GM10248 (cell line): ENCODE measurements at places on chromosomes 5 and 9.

DNA sequence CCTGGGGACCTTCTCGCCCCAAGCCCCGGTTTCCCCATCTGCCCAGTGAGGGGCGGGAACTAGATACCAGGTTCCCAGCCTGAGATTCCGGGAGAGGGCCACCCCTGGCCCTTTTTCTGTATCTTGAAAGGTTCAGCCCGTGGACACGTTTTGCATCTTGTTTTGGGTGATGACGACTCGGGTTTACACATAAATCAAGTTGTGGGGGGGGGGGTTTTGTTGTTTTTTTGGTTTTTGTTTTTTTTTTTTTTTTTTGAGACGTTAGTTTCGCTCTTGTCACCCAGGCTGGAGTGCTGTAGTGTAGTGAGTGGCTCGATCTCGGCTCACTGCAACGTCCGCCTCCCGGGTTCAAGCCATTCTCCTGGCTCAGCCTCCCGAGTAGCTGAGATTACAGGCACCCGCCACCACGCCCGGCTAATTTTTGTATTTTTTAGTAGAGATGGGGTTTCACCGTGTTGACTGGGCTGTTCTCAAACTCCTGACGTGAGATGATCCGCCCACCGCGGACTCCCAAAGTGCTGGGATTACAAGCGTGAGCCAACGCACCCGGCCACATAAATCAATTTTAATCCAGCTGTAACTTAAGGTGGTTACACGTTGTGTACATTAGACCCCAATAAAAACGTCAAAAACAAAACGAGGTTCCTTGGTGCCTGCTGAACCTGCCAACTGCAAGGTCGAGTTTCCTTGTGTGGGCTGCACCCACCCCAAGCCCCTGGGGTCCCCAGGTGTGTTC lies 1.1 kb upstream of the BRD3 start:
- DNase-seq = no peak

DNA sequence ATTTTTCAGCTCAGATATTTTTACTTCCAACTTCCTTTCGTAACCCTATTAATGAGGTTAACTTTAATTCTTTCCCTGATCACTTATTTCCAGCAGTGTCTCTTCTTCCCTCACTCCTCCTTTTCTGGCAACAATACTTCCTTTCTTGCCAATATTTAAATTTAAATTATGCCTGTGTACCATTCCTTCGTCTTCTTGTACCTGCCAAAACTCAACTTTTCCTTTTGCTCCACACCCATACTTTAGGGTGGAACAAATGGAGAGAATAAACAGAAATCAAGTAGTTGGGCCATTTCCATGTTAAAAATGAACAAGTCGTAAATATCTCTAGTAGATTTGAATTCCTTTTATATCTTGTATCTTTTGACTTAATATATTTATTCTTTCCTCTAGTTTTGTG lies 66.0 kb downstream of the FER start:
- no peak for DNase-seq

GRCh38 chr5:138661991-138662434 lies 86.8 kb upstream of the HSPA9 start:
- no peak for DNase-seq

DNA sequence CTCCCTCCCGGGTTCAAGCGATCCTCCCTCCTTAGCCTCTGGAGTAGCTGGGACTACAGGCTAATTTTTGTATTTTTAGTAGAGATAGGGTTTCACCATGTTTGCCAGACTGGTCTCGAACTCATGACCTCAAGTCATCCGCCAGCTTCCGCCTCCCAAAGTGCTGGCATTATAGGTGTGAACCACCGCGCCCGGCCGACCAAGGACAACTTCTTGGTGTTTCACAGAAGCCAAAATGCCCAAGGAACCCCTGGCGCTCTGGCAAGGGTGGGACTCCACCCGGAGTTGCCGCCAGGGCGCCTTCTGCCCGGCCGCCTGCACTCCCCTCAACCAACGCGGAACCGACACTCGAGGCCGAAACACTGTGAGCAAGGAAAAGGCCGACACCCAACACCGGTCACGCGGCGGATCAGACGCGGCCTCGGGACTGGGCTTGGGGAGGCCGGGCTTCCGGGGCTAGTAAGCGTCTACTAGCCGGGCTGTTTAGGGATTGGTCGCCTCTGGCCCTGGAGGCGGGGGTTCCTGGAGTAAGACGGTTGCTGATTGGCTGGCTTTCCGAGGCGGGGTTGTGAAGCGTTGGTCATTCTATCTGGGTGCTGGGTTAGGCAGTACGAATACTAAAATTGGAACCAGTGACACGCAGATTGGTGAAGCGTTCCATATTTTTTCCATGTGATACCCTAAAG lies 7.7 kb upstream of the CFAP157 start:
- peak; percentile 96 for DNase-seq

- DNase-seq = no peak
Observed at GRCh38 chr9:4277531-4277991, 22.3 kb downstream of the GLIS3 start.

DNA sequence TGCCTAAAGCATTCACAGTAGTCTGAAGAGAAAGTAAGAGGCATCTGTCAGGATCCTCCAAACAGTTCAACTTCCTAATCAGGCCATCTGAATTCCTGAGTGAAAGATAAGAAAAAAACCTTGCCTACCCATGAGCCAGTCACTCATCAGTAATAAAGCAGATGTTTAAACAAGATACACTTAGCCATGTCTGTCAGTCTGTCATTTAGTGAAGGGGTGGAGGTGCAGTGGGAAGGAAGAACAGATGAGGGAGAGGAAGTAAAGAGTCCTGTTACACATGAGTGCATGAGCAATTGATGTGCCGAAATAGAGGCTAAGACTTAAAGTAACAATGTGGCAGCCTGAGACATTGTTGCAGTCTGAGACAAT lies 29.9 kb upstream of the DMRTA1 start:
- no peak for DNase-seq

DNA sequence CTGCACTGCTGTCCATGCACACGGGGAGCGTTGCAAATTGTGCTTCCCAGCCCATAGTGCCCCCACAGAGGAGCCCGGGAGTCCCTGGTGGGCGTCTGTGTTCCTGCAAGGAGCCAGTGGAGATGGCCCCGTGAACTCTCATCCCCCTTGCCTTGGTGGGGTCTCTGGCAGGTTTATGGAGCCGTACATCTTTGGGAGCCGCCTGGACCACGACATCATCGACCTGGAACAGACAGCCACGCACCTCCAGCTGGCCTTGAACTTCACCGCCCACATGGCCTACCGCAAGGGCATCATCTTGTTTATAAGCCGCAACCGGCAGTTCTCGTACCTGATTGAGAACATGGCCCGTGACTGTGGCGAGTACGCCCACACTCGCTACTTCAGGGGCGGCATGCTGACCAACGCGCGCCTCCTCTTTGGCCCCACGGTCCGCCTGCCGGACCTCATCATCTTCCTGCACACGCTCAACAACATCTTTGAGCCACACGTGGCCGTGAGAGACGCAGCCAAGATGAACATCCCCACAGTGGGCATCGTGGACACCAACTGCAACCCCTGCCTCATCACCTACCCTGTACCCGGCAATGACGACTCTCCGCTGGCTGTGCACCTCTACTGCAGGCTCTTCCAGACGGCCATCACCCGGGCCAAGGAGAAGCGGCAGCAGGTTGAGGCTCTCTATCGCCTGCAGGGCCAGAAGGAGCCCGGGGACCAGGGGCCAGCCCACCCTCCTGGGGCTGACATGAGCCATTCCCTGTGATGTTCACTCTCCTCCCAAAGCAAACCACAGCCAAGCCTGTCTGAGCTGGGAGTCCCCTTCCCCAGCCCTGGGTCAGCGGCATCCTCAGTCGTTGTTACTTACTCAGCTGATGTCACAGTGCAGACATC lies 3.1 kb downstream of the MRPS2 start:
- no peak for DNase-seq

GRCh38 chr5:79133121-79133656 lies 21.6 kb downstream of the BHMT start:
- DNase-seq = peak; percentile 31

GRCh38 chr9:70616228-70616990 lies 202.0 kb upstream of the KLF9 start:
- DNase-seq = no peak

DNA sequence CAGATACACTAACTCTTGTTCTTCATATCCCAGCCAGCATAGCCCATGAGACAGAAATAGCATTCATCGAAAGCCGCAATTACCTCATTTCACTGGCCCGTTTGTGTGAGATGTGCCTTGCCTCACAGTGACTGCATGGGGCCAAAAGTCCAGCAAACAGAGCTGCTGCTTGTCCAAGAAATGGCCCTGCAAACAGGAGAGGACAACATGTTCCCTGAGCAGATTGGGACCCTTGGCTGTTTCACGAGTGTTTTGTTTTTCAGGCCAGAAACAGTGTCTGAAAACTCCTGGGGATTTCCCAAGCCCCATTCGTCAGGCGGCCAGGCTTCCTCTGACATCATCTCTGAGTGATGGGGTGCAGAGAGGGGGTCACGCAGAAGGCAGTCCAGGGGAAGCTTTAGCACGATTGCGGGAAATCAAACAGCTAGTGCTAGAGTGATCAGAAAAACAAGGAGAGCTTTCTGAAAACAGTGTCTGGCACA lies 503.6 kb upstream of the PAPPA start:
- DNase-seq = no peak

- DNase-seq = no peak
Observed at GRCh38 chr5:174097486-174098185, 52.1 kb downstream of the NSG2 start.

DNA sequence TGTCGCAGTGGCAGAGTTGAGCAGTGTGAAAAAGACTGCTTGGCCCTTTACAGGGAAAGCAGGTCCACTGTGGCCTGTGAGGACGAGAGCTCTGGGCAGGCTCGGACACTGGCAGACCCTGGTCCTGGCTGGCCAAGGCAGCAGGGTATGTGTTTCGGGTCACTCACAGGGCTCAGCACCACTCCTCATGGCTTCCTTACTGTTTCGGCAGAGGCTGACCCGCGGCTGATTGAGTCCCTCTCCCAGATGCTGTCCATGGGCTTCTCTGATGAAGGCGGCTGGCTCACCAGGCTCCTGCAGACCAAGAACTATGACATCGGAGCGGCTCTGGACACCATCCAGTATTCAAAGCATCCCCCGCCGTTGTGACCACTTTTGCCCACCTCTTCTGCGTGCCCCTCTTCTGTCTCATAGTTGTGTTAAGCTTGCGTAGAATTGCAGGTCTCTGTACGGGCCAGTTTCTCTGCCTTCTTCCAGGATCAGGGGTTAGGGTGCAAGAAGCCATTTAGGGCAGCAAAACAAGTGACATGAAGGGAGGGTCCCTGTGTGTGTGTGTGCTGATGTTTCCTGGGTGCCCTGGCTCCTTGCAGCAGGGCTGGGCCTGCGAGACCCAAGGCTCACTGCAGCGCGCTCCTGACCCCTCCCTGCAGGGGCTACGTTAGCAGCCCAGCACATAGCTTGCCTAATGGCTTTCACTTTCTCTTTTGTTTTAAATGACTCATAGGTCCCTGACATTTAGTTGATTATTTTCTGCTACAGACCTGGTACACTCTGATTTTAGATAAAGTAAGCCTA lies 15.7 kb downstream of the SQSTM1 start:
- peak; percentile 58 for DNase-seq

- DNase-seq = peak; percentile 43
Observed at GRCh38 chr9:89234205-89235067, 55.8 kb upstream of the SHC3 start.

DNA sequence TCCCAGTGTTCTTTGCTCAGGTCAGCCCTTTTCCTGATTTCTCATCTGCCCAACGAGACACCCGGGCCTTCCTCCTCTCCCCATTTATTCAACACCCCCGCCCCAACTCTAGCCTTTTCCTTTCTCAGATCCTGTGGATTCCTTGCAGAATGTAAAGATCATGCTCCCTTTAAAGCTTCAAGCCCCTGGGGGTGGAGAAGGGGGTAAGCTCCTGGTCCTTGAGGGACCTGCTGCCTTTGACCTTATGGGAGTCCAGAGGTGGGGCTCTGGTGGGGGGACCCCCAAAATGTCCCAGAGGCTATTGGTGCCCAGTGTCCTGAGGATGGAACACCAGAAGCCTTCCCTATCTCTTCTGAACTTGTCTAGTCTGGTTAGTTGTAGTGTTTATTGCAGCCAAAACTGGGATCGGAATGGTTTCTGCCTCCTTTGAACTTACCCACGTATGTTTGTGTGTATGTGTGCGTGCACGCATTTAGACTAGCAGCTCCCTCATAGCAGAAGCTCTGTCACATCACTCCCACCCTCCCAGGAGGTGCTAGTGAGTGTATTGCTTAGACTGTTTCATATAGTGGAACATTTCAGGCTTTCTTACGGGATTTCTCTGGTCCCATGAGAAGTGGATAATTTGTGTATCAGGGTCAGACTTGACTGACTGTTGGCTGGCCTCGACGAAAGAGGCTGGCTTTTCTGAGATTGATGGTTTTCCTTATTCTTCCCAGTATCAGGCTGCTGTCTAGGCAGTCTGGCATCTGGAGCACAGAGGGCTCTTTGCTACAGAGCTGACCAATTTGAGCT lies 1.1 kb downstream of the GALNT10 start:
- DNase-seq = no peak

- DNase-seq = no peak
Observed at GRCh38 chr5:110815916-110816605, 77.3 kb downstream of the SLC25A46 start.

DNA sequence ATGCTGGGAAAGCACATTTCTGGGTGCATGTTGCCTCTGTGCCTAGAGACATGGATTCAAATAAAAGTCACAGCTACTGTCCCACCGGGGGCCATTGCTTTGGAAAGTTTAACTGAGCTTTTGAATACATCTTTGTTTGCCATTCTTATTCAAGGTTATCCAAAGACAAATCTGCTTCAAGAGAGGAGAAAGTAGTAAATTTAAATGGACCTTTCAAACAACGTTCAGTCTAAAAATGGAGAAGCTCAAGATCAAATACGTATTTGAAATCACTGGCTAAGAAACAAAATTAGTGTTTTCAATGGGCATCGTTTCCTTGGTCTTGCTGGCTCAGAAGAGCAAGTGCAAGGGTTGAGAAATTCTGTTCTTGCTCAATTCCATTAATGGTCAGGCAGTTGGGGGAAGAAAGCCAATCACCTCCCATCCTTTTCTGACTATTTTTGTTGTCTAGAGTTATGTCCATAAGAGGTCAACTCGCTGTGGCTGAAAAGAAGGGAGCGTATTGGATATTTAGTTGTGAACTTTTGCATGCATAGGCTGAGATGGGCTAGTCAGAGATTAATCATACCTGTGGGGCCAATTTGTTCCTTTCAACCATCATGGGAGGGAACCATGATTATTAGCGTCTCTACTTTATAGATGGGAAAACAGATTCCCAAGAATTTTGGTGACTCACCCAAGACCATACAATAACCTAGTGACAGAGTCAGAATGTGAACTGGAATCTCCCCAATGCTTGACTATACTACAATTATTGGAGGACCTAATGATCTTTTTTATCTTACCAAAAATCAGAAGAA lies 276.2 kb upstream of the TNC start:
- DNase-seq = no peak
